ENCODE measurements at places on chromosomes 11 and 22.

GRCh38 chr11:125268611-125269010 lies 104.1 kb downstream of the PKNOX2 start:
- DNase-seq, result peak; percentile 20

DNA sequence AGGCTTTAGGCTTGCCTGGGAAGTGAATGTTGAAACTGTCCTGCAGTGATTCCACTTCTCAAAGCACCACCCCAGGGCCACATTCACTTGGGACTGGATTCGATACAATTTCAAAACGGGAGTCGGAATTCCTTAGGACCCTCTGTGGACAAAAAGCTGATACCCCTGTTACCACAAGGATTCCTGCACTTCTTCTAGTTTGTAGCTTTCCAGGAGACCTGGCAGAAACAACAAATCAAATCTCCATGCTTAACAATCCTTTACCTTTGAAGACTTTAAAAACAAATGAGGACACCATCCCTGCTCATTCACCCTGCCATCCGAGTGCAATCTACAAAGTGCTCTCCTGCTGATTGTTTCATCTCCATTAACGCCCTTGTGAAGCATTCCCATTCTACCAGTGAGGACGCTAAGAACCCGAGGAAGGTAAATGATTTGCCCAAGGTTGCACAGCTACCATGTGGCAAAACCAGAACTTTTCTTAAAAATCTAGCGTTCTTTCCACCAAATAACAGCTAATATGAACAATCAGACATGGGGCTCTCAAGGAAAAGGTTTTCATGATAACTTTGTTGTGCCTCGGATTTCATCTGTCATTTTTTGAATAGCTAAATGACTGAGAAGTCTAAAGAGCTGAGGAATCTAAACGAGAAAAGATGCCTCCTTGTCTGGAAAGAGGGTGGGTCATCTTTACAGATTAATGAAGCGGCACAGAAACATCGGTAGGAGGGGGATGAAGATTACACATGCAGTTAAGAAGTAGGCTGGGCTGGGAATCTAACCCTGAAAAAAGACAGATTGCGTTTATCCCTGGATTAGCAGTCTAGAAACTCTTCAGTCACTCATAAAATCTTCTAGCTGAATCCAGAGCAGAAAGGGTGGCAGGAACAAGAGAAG lies 720 bp upstream of the MPZL2 start:
- no peak for DNase-seq

DNA sequence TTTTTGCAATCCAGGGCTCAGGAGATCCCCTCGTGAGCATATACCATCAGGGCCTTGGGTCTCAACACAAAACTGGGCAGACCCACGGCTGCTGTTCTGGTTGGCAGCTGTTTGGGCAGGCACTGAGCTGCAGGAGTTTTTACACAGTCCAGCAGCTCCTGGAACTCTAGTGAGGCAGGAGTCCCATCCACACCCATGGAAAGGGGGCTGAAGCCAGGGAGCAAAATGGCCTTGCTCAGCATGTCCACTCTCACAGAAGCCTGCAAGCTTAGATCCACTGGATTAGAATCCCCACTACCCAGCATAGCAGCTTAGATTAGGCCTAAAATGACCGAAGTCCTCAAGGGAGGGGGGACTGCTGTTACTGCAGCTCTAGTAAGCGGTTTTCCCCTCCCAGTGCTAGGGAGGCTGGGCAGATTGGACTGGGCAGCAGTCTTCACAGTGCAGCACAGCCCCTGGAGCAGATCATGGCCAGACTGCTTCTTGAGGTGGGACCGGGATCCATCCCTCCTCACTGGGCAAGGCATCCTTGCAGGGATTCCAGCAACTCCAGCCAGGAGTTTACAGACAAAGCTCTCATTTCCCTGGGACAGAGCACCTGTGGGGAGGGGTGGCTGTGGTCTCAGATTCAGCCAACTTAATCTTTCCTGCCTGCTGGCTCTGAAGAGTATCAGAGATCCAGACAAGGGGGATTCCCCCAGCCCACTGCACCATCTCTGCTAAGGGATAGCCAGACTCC lies 36.4 kb upstream of the CARD16 start:
- DNase-seq, result no peak

DNA sequence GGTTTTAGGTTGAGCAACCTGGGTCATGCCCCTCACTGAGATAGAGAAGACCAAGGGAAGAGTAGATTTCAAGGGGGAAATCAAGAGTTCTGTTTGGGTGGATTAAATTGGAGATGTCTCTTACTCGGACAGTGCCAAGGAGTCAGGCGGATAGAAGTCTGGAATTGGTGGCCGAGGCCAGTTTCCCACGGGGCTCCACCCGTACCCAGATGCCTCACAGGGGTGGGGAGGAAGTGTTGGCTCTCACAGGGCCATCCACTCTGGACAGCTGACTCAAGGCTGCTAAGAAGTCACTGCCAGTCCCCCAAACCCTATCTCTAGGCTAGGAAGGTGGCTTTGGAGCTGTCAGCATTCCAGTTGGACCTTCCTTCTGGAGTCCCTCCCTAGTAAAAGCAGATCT lies 79.1 kb upstream of the TIMP3 start:
- no peak for DNase-seq

GRCh38 chr11:26557666-26558065 lies 14.4 kb downstream of the MUC15 start:
- peak; percentile 9 for DNase-seq

DNA sequence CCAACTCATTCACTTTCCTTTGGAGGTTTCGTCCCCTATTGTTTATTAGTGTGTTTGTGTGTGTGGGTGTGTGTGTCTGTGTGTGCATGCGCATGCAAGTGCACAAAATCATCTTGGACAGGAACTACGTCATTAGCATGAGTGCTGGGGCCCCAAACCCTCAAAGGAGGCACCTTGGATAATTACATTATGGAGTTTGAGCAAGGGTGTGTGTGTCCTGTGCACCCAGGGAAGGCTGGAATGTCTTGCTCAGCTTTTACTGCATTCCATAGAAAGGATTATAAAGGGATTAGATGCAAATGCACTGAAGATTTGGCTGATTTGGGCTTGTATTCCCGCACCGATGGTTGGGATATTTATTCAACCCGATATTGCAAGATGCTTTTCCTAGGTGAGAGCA lies 203.4 kb upstream of the NAV2 start:
- no peak for DNase-seq

DNA sequence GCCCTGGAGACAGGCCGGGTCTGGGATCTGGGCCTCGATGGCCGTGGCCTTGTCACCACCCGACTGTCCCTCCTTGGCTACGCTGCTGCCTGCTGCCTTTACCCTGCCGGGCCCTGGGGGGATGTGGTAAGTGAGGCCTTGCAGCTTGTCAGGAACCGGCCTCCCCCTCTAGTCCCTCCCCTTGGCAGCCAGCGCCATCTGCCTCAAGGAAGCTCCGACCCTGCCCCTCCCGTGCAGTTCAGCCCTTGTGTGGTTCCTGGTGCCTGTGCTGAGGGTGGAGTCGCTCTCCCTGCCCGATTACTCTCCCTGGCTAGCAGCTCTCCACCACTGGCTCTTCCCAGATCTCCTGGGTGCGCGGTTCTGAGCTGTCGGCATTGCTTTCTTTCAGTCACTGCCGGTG lies 33.7 kb downstream of the CTTN start:
- no peak for DNase-seq

GRCh38 chr11:9651481-9651880 lies 12.4 kb upstream of the SWAP70 start:
- DNase-seq, result no peak

GRCh38 chr11:69537126-69537525 lies 55.7 kb downstream of the LINC01488 start:
- no peak for DNase-seq

DNA sequence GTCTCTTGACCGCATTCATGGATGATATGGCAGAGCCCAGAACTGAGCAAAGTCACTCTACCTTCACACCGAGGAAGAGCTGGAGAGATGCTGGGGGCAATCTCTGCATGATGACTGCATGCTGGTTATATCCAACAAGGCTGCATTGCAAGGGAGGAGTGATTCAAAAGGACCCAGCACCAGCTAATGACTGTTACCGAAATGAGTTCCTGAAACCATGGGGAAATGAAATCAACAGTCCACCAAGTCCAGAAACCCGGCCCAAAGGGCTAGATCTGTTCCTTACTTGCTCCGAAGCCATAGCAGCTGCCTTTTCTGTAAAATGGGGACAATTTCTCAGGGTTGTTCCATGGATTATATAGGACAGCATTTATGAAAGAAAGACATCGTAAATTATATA lies 1.2 kb upstream of the SMIM35 start:
- no peak for DNase-seq

GRCh38 chr11:34302046-34302921 lies 55.5 kb downstream of the ABTB2 start:
- DNase-seq, result peak; percentile 99
